ENCODE measurements at places on chromosomes 1 and 21. TPM values are rescaled to one million over a fixed set of nuclear protein-coding genes. Genes with fewer than 3 reads are reported as not detected.

The LMOD1 gene
- total RNA-seq: 0.20 TPM

The APOBEC4 gene
- total RNA-seq: not detected

The SDC3 gene
- 14.3 TPM for total RNA-seq

The ADAM30 gene
- total RNA-seq: not detected

The BATF3 gene
- 3.1 TPM for total RNA-seq

The FMO3 gene
- total RNA-seq: 0.20 TPM

The F3 gene
- 29.0 TPM for total RNA-seq

The SLAMF9 gene
- total RNA-seq: not detected

The UBXN10 gene
- under 0.01 TPM for total RNA-seq

The HMCN1 gene
- total RNA-seq: 15.4 TPM

The NPPB gene
- total RNA-seq: not detected

The OR10Z1 gene
- not detected for total RNA-seq

The S100A14 gene
- 0.39 TPM for total RNA-seq
